8988T (cell line): ENCODE measurements at places on chromosomes 16 and 17.
A peak's percentile ranks its signal among the peaks of the same experiment; 100 is the strongest.

DNA sequence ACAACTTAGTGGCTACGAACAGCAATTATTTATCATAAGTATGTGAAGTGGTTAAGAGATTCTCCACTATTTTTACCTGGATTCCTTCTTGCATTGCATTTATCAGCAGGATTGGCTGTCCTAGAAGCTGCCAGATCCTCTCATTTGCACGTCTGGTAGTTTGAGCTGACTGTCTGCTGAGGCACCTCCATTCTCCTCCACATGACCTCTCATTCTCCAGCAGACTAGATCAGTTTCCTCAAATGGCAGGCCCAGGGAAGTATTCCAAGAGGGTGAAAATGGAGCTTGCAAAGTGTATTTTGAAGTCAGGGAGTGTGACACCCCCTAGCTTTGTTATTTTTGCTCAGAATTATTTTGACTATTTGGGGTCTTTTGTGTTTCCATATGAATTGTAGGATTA is 870.1 kb downstream of the CDH11 start:
- DNase-seq = no peak

GRCh38 chr16:87648698-87649487 is 46.6 kb downstream of the JPH3 start:
- no peak for DNase-seq

- peak; percentile 69 for DNase-seq
Observed at GRCh38 chr16:29899516-29900101, at the start of gene SEZ6L2. SEZ6L2 (minus strand) TSS chr16:29899550; CDS start chr16:29899019, 531 bp downstream.

DNA sequence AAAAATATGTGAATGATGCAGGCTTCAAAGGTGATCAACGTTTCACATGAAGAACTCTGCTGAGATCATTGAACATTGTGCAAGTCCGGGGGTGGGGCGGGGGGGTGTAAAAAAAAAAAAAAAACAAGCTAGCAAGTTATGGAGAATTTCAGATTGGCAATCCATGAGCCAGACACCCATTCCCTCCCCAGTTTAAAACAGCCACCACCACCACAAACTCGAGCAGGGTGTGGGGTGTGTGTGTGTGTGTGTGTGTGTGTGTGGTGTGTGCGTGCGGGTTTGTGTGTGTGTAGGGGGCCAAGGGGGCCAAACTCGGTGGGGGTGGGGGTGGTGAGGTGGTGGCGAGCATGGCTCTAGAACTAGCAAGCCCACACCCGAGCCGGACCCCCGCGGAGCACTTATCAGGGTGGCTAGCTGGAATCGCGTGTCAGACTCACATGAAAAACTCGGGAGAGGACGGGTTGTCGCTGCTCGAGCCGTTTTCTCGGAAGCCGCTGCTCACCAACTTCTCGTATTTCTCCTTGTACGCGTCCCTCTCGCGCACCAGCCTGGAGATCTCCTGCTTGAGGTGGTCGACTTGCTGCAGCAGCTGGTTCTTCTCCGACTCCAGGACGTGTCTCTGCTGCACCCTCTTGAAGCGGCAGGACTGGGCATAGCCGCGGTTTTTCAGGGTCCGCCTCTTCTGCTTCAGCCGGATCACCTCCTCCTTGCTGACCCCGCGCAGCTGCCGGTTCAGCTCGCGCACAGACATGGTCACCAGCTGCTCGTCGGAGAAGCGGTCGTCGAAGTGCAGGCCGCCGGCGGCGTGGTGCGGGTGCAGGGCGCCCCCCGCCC is 2.0 kb downstream of the MAF start:
- peak; percentile 97 for DNase-seq

- no peak for DNase-seq
Observed at GRCh38 chr16:75261590-75262078, 10.2 kb upstream of the BCAR1 start.

- no peak for DNase-seq
Observed at GRCh38 chr16:20285993-20286499, 41.3 kb downstream of the GP2 start.

DNA sequence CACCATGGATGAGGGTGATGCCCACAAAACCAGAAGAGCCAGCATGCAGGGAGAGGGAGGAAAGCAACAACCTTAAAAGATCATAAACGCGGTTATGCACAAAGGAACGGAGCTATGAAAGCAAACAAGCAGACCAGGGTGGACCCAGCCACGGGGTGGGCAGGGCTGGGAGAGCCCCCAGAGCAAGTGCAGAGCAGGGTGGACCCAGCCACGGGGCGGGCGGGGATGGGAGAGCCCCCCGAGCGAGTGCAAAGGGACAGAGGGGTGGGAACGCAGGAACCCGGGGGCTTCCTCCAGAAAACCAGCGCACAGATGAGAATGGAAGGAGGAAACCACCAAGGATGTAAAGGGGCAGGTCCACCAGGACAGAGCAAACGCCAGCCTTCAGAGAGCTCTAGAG is 33.2 kb downstream of the CCDC57 start:
- no peak for DNase-seq

GRCh38 chr16:4200000-4200780 is 41.7 kb downstream of the SRL start:
- peak; percentile 57 for DNase-seq

DNA sequence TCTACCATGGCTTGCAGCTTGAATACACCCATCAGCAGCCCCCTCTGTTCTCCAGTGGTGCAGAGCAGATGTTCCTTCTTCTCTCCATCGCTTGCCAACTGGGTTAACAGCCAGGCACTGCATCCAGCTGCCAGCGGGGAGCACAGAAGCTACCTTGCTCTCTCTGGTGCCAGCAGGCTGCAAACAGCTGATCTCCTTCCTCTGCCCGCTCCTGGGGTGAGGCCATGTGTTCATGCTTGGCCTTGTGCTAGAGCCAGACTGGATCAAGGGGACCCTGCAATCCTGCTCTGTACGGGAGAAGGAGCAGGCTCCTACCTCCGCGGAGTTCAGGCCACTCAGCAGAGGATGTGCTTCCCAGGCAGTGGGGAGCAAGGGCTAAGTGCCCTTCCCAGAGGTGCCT is 24.1 kb upstream of the ENGASE start:
- no peak for DNase-seq

DNA sequence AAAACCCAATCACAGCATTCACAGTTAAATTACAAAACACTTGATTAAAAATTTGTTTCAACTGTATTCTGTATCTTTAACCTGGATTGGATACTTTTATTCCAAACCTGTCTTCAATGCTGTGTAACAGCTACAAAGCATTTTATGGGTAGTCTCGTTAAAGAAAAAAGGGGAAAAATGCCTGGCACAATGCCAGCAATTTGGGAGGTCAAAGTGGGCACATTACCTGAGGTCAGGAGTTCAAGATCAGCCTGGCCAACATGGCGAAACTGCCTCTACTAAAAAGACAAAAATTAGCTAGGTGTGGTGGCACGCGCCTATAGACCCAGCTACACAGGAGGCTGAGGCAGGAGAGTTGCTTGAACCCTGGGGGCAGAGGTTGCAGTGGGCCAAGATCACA is 4.0 kb downstream of the GNA13 start:
- DNase-seq = no peak

- no peak for DNase-seq
Observed at GRCh38 chr17:77264617-77265230, 124.0 kb downstream of the SEC14L1 start.

DNA sequence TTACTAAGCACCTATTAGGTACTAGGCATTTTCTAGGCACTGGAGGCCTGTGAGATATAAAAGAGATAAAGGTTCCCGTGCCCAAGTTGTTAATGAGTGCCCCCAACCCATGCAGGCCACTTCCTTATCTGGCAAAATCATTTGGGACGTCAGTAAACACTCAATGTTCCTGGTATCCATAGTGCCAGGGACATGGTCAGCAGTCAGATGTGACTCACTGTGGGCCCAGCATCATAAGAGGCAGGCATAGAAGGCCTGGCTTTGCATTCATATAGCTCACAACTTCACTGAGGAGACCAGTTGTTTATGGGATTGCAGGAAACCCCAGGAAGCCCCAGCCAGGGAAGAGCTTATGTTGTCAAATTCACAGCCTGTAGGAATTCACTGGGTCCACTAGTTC is 81.1 kb downstream of the MRC2 start:
- no peak for DNase-seq

DNA sequence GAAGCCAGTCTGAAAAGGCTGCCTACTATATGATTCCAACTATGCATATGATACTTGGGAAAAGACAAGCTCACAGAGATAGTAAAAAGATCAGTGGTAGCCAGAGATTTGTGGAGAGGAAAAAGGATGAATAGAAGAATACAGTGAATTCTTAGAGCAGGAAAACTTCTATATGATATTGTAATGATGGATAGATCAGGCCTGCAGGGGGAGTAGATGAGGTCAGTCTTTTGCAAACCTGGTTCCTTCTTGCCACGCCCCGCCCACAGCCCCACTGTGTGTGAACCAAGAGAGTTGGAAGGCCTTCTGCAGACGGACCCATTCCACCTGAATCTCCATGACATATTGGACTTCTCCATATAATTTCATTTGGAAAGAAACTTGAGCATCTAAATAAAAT is 761 bp upstream of the CCL8 start:
- no peak for DNase-seq

- no peak for DNase-seq
Observed at GRCh38 chr17:45276031-45276430, 14.1 kb upstream of the SPATA32 start.

- DNase-seq = no peak
Observed at GRCh38 chr17:10021272-10021984, 116.4 kb upstream of the RCVRN start.

- DNase-seq = no peak
Observed at GRCh38 chr17:6577686-6578263, 21.4 kb upstream of the PITPNM3 start.

DNA sequence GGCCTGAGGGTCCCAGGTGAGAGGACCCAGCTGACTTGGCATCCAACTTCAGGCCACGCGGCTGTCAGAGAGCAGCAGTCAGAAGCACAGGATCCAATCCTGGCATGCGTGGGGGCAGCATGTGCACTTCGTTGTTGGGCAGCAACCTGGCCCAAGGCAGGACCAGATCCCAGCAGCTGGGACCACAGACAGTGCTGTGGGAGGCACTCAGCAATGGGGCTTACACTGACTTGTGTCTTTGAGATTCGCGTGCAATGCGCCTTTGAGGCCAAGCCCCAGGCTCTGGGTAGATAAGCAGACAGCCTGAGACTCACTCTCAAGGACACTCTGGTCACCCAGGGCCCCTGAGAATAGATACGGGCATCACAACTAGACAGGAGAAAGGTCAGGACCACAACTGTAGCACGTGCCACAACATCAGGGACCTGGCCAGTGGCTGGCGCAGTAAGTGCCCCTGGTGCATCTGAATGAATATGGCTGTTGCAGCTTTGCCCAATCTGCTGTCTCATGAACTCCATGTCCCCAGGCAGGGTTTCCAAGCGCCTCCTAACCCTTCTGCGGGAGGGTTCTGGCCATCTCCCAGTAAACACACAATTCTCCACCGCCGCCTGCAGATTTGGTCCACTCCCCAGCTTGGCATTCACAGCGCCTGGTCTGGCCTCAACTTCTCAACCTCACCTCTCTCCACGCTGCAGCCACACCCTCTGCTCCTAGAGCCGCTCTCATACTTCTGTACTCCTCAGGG is 3.2 kb downstream of the PAM16 start:
- DNase-seq = no peak

GRCh38 chr16:70788668-70789594 is 12.0 kb downstream of the VAC14 start:
- DNase-seq = no peak

- peak; percentile 45 for DNase-seq
Observed at GRCh38 chr16:48608871-48609651, 919 bp downstream of the N4BP1 start.

DNA sequence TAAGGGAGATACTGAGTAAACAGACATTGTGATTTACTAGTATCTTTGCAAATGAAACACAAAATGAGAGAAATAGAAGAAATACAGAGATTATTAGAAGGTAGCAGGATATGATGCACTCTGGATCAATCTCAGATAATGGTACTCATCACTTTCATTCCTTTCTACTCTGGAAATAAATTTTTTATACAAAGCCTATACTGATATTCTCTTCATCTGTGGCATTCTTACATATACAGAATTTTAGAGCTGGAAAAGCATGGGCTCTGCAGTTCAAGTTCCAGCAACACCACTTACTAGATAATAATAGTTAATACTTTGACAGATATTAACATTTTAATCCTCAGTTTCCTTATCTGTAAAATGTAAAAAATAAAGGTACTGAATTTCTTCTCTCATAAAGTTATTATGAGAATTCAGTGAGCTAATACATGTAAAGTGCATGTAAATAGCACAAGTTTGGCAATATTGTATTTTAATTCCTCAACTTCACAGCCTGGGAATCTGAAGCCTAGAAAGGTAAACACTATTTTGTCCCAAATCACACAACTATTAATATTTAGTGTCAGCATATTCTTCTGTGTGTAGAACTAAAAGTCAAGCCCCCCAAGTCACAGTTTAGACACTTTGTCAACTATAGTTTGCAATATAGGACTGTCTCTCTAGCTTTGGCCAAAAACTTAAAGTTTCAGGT is 6.5 kb downstream of the RNF43 start:
- DNase-seq = no peak

- no peak for DNase-seq
Observed at GRCh38 chr16:89822188-89823086, 5.8 kb upstream of the SPIRE2 start.

DNA sequence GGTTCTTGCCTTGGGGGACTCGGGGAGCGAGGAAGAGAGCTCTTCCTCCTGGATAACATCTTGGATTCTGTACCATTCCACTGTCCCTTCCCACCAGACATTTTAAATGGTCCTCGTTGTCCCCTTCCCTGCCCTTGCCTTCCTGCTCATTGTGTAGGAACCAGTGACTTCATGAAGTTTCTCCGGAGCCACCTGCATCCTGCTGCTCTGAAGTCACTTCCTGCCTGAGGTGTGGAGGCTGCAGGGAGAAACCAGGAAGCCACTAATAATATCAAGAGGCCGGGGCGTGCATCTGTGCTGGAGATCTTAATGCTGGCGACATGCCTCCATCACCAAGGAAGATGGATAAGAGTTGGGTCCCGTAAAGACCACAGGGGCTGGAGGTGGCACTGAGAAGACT is 6.2 kb upstream of the SLC16A13 start:
- no peak for DNase-seq

- DNase-seq = no peak
Observed at GRCh38 chr16:49458656-49459445, 85.2 kb downstream of the C16orf78 start.

DNA sequence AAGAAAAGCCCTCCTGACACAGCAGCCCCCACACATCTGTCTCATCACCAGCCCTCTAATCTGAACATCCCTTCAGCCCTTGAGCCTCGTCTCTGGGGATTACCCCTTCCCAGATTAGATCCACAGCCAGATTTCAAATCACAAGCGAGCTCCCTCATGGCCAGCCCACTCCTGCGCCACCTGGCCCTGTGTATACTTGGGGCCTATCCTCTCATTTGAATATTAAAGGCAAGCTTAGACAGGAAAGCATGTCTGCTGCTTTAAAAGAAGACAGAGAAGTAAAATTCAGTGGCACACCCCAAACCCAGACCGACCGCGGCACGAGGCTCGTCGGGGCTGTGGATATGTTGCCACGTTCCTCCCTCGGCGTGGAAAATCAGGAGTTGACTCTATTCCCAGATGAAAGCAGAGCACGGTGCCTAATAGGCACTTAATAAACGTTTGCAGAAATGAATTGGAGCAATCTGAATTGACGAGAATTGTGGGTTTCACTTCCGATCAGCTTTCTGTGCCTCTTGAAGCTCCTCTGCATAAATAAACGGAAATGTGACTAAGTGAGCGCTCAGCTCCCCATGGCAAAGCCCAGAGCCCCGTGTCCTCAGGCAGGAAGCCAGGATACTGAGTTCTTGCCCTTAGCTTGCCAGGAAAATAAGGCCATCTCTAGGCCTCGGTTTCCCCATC is 108.0 kb downstream of the CCDC182 start:
- DNase-seq = no peak
